Activated CD8-positive, alpha-beta memory T cell treated with anti-CD3 and anti-CD28 coated beads, Interleukin-2, amount 10 ng/mL, durations not matched to agents 7 days and 5 days (primary cell): ENCODE measurements at places on chromosomes 5 and 9.

GRCh38 chr9:101119206-101119819 is 90.8 kb downstream of the PLPPR1 start:
- DNase-seq, result no peak

- DNase-seq, result no peak
Observed at GRCh38 chr5:139684881-139685749, 37.0 kb downstream of the CXXC5 start.

GRCh38 chr5:103035701-103036100 is 84.2 kb downstream of the GIN1 start:
- DNase-seq, result no peak

DNA sequence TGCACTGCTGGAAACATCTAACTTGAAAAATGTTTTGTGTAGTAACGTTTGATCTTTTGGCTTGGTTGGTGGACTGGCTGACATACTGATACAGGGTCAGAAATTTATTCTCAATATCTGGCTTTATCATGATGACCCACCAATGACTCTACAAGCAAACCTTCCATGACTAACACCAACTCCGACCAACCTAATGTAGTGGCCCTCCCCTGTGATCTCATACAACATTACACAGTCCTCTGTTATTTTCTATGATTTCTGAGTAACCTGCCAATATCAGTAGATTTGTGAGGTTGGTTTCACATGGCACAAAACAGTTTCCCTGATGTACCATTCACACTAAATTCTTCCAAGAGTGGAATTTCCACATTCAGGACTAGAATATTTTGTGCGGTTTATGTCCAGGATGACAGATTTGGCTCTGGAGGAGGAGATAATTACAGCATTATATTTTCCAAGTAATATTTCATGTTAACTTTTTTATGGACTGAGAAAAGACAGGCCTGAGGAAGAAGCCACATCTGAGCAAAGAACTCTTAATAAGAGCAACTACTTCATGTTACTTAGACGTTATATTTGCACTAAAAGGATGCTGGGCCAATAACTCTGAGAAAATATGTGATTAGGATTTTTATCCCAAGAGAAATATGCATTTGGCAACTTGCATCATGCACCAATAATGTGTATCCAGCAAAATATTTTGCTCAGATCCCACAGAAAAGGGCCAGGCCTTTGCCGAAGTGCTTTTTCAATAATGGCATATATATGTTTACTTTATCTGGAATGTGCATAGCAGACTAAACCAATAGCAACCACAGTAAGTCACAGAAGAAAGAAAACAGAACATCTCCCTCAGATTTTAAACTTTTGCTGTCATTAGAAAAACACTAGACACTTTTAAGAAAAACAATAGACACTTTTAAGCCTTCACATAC is 273.4 kb downstream of the KCNN2 start:
- DNase-seq, result no peak

DNA sequence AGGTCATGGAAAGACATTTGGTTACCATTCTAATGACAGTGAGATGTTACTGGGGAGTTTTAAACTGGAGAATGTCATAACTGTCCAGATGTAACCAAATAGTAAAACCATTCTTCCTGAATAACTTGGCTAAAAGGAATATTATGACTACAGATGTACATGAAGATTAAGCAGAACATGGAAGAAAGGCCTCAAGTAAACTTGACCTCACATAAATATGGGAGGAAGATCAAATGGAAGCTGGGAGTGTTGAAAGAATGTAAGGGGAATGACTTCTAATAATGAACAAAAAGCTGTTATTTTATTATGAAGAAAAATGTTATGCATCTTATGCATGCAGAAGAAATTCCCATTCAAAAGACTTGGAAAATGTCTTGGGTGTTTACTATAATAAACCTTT is 107.7 kb upstream of the CDKN2B start:
- no peak for DNase-seq
